ENCODE measurements at places on chromosomes 3 and 15. TPM values are rescaled to one million over a fixed set of nuclear protein-coding genes. Genes with fewer than 3 reads are reported as not detected.
A peak's percentile ranks its signal among the peaks of the same experiment; 100 is the strongest.

CCDC12 gene
- total RNA-seq: 25.1 TPM

HIGD2B gene
- total RNA-seq: not detected

PTH1R gene
- total RNA-seq: not detected

- DNase-seq: no peak
These were observed 48.8 kb downstream of the GTPBP8 start for GRCh38 chr3:113039546-113039945.

GRCh38 chr15:40239404-40239692, 485 bp downstream of the PAK6 start:
- no peak for DNase-seq

- DNase-seq: peak; percentile 47
These were observed 205.5 kb upstream of the MRPL3 start for GRCh38 chr3:131708241-131708640.

- no peak for DNase-seq
These were observed 792.1 kb upstream of the LMCD1 start for GRCh38 chr3:7709376-7710082.

All from HFFc6 (cell line).